ENCODE measurements at places on chromosomes 11 and 22.

- DNase-seq: no peak
Measured at GRCh38 chr11:97461044-97461880, 1071.4 kb downstream of the JRKL start.

GRCh38 chr11:9842923-9843322 is 179.0 kb downstream of the SWAP70 start:
- no peak for DNase-seq

DNA sequence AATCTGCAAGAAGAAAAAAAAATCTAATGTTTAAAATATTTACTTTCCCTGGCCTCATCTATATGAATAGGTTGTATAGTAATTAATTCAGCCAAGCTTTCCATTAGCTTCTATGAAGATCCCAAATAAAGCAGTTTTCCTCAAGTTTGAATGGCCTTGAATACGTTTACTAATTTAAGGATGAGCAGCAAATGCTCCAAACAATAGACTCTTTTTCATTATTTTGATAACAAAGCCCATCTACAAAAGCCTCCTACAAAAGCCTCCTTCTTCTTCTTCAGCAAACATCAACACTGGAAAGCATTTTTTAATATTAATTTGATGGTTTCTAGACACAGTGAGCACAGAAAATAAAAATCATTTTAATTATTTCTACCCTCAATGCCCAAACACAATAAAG is 1130.3 kb upstream of the CNTN5 start:
- DNase-seq: no peak

GRCh38 chr11:108975026-108975425 is 310.2 kb downstream of the DDX10 start:
- DNase-seq: no peak

DNA sequence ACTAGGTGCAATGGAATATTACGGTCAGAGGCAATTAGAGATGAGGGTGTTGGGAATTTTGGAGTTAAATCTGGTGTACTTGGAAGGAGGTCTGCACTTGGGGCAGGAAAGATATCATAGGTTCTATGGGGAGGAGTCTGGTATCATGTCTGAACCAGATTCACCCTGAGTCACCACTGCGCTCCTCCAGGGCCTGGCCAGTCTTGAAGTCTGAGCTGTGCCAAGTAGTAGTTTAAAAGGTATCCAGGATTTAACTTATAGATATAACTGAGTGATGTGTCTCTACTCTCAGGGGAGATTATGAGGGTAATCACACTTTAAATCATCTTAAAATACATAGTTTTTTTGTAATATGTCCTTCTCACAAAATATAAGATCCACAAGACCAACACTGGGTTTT is 6.6 kb downstream of the CNGA4 start:
- DNase-seq: no peak

DNA sequence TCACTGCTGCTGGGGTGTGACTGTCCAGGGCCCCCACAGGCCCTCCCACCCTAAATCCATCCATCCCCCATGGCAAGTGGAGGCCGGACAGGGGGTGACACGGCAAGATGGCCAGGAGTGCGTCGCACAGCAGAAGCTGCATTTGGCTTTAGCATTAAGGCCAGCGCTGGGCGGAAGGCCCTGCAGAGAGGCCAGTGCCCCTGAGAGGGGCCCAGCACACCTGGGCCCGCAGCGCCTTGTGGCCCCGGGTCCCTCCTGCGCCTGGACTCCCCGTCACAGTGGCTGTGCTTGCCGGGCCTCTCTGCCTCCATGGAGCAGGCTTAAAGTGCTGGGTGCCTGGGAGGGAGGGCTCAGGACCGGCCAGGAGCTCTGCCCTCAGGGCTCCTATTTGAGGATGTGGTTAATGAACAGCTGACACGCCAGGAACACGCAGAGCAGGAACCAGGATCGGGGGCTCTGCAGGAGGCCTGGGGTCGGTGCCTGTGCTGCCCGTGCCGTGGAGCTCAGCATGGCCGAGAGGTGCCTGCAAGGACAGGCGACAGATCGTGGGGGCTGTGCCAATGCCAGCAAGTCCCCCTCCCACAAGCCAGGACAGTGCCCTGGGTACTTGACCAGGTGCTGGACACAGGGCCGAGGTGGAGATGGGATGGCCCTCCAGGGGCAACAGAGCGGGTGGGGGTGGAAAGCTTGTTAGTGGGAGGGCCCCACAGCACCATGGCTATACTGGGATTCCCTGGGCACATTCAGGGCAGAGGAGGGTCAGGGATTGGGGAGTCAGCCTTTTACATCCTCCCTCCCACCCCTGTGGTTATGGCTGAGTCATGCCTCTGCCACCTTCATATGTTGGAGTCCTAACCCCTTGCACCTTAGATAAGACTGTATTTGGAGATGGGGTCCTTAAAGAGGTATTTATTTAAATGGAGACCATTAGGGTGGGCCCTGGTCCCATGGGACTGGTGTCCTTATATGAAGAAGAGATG is 30.9 kb upstream of the CARS1 start:
- DNase-seq: no peak

GRCh38 chr11:116421529-116422185 is 351.1 kb downstream of the BUD13 start:
- no peak for DNase-seq

- no peak for DNase-seq
Measured at GRCh38 chr22:19809741-19810140, 44.9 kb downstream of the GNB1L start.

- DNase-seq: no peak
Measured at GRCh38 chr11:125572916-125573315, 3.6 kb downstream of the EI24 start.

GRCh38 chr22:39580006-39580441 is 9.5 kb downstream of the CACNA1I start:
- no peak for DNase-seq

- no peak for DNase-seq
Measured at GRCh38 chr11:118996926-118997626, 862 bp upstream of the CENATAC start.

DNA sequence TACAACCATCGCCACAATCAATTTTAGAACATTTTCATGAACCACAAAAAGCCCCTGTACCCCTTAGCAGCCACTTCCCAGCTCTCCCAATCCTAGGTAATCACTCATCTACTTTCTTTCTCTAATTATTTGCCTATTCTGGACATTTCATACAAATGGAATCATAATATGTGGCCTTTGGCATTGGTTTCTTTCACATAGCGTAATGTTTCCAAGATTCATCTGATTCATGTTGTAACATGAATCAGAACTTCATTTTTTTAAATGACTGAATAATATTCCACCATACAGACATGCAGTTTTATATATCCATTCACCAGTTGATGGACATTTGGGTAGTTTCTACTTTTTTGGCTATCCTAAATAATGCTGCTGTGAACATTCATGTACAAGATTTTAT is 56.2 kb upstream of the RCN1 start:
- DNase-seq: no peak

DNA sequence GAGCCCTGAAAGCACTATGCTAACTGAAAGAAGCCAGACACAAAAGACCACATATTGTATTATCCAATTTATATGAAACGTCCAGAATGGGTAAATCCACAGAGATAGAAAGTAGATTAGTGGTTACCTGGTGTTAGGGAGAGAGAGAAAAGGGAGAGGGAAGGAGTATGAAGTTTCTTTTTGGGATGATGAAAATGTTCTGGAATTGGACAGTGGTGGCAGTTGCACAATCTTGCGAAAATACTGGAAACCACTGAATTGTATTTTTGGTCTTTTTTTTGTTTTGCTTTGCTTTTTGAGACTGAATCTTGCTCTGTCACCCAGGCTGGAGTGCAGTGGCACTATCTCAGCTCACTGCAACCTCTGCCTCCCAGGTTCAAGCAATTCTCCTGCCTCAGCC is 63.5 kb downstream of the MRTFA start:
- no peak for DNase-seq

GRCh38 chr22:30832407-30832987 is 136.1 kb downstream of the MORC2 start:
- no peak for DNase-seq

- DNase-seq: no peak
Measured at GRCh38 chr11:59189986-59190385, 18.1 kb downstream of the DTX4 start.

DNA sequence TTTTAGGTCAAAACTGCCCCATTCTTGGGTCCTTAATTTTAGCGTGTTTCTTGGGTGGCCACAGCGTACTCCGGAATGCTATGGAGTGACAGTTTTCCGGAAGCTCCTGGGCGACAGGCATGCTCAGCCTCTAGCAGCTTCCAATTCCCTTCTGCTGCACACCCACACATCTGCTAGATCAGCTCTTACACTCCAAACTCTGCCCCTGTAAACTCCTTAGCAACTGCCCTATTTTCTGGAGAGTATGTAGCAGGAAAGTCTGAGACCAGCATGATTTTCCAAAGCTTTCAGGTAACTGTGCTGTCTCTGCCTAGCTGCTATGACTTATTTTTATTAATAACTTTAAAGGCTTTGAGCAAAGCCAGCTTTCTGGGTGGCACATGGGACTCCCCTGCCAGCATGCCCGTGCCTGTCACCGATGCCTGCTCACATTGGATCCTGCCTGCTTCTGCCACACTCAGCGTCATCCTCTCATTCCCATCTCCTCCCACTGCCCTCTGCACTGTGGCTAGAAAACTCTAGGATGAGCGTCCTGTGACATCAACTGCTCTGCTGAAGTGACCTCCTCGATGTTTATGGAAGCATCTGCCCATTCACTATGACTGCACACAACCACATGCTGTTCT is 17.3 kb downstream of the TOLLIP start:
- no peak for DNase-seq

DNA sequence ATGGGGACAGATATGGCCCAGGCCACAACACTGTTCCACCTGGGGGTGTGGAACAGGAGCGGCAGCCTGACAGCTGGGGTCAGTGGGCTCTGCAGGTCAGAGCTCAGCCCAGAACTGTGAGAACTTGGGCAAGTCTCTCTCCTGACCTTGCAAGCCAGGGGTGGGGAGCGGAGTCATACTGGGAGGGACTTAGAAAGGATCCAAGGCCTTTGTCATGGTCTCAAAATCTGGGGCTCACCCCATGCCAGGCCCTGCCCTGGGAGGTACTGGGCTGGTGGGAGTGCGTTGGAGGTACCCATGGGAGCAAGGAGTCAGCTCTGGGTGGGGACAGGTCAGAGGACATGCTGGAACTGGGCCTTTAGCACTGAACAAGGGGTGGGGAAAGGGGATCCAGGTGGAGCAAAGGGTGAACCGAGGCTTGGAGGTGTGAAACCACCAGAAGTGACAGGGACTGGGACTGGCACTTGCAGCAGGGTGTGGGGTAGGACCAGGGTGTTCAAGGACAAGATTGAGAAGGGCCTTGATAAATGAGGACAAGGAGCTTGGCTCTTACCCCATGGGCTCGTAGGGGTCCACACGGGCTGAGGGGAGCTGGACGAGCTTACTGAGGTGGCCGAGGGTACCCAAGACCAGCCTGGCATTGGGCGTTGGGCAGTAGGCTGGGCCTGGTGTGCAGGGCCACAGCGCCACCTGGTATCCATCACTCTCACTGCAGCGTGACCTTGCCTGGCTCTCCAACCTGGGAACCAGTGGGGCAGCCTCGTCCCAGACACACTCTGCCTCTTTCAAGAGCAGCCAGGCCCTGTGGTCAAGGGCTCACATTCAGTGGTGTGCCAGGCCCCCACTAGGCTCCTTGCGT is 7.4 kb upstream of the PMM1 start:
- no peak for DNase-seq

GRCh38 chr11:26522912-26523610 is 49.0 kb downstream of the MUC15 start:
- DNase-seq: no peak

- DNase-seq: no peak
Measured at GRCh38 chr11:115884800-115885534, 380.8 kb upstream of the CADM1 start.

GRCh38 chr11:111091321-111091938 is 154.1 kb upstream of the POU2AF2 start:
- no peak for DNase-seq

DNA sequence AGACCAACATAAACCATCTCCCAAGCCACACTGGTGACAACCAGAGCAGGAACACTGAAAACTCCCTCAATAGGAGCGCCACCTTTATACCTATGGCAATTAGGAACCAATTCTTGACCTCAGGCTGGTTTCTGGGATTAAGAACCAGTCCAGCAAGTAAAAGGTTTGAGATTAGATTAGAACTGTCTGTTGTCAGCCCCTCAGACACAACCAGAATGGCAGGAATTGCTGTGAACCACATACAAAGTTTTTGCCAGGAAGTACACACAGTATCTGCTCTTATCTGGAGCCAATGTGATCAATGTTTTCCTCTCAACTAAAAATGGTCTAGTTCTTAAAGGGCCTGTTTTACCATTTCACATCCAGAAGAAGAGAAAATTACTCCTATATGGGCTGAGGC is 55.2 kb downstream of the RBFOX2 start:
- no peak for DNase-seq

DNA sequence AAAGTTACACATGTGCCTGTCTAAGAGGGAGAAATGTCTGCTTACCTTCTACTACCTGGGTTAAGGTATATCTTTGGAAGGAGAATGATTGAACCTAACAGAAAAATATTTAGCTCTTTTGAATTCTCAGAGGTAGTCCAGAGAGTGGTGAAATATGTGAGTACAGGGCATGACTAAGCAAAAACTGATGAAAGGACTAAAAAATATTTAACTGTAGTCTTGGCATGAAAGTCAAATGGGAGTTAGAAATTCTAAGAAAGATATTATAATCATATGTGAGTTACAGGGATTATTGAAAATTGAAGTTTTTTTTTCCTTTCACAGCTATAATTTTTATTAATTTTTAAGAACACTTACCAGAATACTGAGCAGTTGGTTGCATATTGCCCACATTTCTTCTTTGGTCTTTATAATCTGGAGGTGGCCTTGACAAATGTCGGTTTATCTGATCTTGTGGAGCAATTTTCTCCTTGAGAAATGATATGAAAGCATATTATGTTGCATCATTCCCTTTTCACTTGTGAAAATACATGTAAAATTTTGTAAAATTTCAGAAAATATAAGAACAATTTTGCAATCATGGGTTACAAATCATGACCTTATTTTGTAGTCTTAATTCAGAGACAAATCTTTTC is 61.4 kb upstream of the MTMR2 start:
- no peak for DNase-seq

DNA sequence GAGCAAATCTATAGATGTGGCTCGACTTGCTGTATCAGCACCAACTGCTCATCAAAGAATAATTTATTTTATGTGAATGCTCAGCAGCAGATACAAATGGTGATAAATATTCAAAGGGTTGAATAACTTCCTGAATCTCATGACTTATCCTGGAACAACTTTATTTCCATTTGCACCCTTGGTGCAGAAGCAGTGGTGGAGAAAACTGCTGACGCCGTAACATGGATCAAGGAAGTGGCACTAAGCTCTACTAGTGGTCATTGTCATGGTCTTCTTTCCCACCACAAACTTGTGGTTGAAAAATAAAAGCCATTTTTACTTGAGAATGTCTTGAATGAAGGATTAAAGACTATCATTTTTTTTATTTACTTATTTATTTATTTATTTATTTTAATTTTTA is 14.6 kb downstream of the MARK2 start:
- DNase-seq: no peak
